Glutamatergic neuron (in vitro differentiated cells): ENCODE measurements at places on chromosomes 1 and 21.

DNA sequence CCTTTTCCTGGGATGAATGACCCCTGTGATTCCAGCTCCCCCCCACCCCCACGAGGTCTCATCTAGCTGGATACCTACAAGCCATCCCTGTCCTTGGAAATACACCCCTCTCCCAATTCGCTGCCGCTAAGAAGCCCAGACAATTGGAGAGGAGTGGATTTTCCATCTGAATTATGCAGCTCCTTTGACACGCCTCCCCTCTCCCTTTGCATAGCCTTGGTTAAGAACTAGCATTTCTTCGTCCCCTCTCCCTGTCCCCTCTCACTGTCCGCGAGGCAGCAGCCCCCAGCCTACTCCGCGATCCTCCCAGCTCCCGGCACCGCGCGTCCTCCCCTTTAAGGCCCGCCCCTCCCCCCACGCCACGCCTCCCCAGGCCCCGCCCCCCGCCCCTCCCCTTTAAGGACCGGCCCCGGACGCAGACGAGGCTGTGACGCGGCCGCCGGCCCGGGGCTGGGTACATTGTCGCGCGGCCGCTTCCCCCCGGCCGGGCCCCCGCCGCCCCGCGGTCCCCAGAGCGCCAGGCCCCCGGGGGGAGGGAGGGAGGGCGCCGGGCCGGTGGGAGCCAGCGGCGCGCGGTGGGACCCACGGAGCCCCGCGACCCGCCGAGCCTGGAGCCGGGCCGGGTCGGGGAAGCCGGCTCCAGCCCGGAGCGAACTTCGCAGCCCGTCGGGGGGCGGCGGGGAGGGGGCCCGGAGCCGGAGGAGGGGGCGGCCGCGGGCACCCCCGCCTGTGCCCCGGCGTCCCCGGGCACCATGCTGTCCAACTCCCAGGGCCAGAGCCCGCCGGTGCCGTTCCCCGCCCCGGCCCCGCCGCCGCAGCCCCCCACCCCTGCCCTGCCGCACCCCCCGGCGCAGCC lies at the start of gene MAPKAPK2:
TSS of gene MAPKAPK2 (plus strand) at position 428 of the 856 bp plus-strand sequence. CDS start at position 753, 325 bp downstream.
- peak; percentile 83 for DNase-seq

GRCh38 chr1:178263341-178263740 lies 169.4 kb downstream of the RASAL2 start:
- DNase-seq = no peak

DNA sequence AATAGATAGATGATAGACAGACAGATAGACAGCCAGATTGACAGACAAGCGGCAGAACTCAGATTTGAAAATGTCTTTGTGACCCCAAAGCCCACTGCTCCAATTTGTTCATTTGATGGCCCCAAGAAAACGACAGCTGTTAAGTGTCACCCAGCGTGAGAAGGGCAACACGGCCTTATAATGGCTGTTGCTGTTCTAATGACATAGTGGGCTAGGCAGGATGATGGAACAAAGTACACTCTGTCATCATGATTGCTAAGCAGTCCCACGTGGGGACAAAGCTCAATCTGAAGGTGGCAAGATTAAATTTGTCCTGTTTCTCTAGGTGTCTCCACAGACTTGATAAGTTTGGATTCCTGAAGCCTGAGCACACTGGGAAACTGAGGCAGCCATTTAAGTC lies 112.9 kb downstream of the DAB1 start:
- no peak for DNase-seq

- no peak for DNase-seq
Measured at GRCh38 chr1:24498589-24498988, 4.0 kb upstream of the RCAN3 start.

DNA sequence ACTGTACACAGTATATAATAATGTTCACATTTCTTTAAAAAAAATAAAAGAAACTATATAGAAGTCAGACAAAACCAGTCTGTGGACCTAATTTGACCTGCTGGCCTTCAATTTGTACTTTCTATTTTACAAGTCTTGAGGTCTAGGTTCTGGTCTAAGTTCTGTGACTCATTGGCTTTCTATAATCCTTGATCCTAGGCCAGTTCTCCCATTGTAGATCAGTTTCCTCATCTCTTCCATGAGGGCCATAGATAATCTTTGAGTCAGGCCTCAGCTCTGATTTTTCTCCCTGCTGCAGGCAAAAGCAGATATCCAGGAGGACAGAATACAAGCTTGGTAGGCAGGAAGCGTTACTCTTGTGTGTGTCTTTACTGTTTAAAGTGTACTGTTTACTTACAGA lies 603.7 kb upstream of the CAMK1G start:
- no peak for DNase-seq

DNA sequence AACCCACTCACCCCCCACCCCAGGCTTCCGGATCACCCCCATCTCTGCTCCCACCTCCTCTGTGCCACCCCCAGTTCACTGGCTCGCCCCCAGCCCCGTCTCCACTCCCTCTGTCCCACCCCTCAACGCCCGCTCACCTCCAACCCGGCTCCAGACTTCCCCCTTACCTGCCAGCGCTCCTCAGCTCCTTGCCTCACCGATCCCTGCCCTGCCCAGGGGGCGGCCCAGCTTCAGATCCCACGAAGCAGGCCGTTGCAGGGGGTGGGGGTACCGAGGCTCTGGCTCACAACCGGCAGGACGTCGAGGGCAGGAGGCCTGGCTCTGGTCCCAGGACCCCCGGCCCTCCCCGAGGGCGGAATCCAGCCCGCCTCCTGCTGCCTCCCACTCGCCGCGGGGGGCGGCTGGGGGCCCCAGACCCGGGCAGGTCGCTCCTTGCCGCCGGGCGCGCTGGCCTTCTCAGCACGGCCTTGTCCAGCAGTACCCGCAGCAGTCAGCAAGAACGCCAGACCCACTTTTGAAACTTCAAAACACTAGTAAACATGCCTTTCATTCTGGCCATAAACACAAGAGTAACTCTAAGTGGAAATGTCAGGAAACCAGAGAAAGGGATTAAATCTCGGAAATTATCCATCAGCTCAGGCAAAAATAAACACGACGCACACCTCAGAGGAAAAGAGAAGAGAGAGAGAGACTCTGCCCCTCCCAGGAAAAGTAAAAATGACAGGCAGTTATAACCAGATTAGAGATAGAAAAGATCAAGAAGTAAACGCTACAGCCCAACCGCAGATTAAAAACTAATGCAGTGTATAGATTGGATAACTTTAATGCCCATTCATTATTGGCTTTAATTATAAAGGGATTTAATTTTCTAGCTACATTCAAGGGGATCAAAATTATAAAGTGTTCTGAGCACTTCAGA lies 1.0 kb upstream of the FAM89A start:
- DNase-seq = no peak

DNA sequence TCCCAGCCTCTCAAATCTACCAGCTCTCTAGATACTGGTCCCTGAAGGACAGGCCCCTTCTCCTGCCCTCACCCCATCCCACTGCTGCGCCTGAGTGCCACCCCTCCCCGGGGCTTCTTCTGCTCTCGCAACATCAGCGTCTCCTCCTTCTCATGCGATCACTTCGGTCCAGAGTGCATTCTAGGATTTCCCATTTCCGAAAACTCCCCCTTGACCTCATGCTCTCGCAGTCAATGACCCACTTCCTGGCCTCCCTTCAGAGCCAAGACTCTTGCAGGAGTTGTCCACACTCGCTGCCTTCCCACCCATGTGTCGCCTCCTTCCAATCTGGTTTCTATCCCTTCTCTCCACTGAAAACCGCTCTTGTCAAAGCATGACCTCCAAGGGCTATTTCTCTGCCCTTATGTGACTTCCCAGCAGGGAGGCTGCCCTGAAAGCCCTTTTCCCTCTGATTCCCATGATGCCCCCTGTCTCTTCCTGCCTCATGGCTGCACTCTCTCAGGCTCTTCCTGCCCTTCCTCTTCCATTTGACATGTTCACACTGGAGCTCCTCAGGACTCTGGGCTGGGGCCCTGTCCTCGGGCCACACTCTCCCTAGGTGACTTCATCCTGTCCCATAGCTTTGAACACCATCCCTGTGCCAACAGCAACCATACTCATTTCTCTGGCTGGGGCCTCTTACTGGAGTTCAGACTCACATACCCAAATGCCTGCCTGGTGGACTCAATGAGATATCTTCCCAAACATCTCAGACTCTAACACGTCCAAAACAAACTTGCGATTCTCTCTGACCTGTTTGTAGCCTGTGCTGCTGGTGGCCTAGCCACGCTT lies 46.0 kb downstream of the LDLRAD2 start:
- DNase-seq = no peak

GRCh38 chr1:25343872-25344271 lies 5.7 kb downstream of the TMEM50A start:
- no peak for DNase-seq

DNA sequence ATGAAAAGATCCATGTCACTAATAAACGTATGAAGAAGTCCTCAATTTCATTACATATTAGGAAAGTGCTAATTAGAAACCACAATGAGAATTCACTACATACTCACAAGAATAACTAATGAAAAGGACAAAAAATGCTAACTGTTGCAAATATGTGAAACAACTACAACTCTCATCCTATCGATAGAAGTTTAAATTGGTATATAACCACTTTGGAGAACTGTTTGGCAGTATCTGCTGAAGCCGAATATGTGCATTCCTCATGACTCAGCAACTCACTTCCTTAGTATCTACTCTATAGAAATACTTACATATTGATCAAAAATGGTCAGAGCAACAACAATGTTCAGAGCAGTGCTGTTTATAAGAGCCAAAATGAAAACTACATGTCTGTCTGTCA lies 66.8 kb downstream of the PLPPR4 start:
- no peak for DNase-seq

- DNase-seq = no peak
Measured at GRCh38 chr1:218670875-218671274, 325.7 kb downstream of the TGFB2 start.

- DNase-seq = no peak
Measured at GRCh38 chr1:204777591-204777990, 92.1 kb upstream of the LRRN2 start.

- no peak for DNase-seq
Measured at GRCh38 chr1:18142471-18142870, 34.9 kb downstream of the IGSF21 start.

- no peak for DNase-seq
Measured at GRCh38 chr1:110673197-110673701, 1.5 kb downstream of the KCNA3 start.

GRCh38 chr1:238647877-238648276 lies 738.5 kb upstream of the CHRM3 start:
- DNase-seq = no peak

DNA sequence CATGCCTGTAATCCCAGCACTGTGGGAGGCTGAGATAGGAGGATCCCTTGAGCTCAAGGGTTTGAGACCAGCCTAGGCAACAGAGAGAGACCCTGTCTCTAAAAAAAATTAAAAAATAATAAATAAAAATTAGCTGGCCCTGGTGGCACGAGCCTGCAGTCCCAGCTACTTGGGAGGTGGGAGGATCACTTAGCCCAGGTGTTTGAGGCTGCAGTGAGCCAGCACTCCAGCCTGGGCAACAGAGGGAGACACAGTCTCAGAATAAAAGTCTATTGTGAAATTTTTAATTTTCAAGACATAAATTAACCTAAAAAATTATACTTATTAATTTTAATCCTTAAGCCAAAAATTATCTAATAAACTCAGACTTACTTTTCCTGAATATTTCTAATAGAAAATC lies 131.2 kb upstream of the ZNHIT6 start:
- no peak for DNase-seq

GRCh38 chr21:36732761-36733160 lies 33.8 kb downstream of the SIM2 start:
- no peak for DNase-seq

DNA sequence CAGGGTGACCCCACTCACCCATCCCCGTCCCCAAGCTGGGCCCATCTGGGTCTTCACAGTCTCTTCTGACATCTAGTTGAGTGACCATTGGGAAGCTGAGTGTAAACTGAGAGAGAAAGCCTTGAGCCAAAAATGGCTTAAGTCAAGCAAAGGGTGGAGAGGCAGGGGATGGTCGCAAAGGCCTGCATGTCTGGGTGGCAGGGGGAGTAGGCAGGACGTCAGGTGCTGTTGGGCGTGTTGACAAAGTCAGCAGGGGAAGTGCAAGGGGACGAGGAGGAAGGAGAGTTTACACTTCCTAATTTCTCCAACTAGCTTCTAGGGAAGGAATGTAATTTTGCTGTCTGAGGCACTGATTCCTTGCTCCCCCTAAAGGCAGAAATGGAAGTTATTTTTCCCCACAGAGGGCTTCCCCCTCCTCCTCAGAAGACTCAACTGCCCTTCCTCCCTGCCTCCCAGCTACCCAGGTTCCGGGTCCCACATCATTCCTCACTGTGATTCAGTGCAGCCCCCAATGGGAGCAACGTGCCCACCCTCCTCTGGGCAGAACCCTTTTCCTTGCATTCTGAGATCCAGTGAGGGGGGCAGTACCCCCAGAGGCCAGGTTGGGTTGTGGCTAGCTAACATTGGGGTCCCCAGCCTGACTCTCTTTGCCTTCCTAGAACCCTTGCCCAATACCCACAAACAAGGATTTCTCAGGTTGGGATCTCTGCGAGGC lies 1.2 kb upstream of the ADORA1 start:
- no peak for DNase-seq

DNA sequence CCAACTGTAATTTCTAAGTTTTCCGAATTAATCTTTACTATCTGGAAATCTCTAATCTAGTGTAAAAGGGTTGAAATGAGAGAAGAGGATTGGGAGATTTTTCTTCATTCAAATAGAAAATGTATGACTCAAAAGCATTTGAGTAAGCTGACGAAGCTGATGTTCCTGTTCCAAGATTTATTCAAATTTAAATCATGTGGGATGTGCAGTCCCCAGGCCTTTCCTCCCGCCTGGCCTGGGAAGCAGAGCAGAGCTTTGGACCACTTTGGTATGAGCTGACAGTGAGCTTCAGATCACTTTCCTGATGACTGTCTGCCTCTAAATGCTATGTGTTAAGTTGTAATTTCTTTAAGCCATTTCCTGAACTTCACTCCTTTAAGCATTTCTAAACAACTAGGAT lies 192.0 kb downstream of the DHRS3 start:
- no peak for DNase-seq

- no peak for DNase-seq
Measured at GRCh38 chr21:39180429-39181019, 2.7 kb downstream of the PSMG1 start.

- DNase-seq = no peak
Measured at GRCh38 chr1:6351480-6352137, 42.0 kb downstream of the ACOT7 start.

- no peak for DNase-seq
Measured at GRCh38 chr1:166377896-166378295, 211.1 kb upstream of the FAM78B start.

DNA sequence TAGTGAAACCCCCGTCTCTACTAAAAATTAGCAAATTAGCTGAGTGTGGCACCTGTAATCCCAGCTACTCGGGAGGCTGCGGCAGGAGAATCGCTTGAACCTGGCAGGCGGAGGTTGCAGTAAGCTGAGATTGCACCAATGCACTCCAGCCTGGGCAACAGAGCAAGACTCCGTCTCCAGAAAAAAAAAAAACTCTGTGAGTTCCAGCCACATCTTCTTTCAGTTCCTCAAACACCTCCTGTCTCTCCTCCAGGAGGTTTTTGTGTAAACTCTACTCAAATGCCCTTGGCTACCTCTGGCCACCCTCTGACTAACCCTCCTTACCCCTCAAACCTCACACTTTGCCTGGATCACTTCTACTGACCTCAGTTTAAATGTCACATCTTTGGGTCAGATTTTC lies 38.1 kb downstream of the RCSD1 start:
- no peak for DNase-seq

- DNase-seq = no peak
Measured at GRCh38 chr21:28253961-28254360, 738.7 kb downstream of the LTN1 start.

- DNase-seq = no peak
Measured at GRCh38 chr1:99849413-99849743, 783 bp upstream of the AGL start.

GRCh38 chr1:201538612-201539551 lies at the start of gene NAV1:
TSS of gene NAV1 (plus strand) at chr1:201539127. CDS start at chr1:201622885, 83,758 bp downstream.
- peak; percentile 79 for DNase-seq

GRCh38 chr1:205067031-205067430 lies 17.2 kb downstream of the TMEM81 start:
- DNase-seq = no peak
